Placental pericyte (primary cell): ENCODE measurements at places on chromosomes 1 and 21. TPM values are rescaled to one million over a fixed set of nuclear protein-coding genes. Genes with fewer than 3 reads are reported as not detected.

IARS2 gene
- total RNA-seq, result 62.4 and 76.9 TPM in 2 replicates

TMCC2 gene
- 3.9 and 5.7 TPM in 2 replicates for total RNA-seq

NDUFS5 gene
- 248 and 296 TPM in 2 replicates for total RNA-seq

CFHR4 gene
- total RNA-seq, result not detected in 2 replicates

TCEANC2 gene
- total RNA-seq, result 1.3 and 3.0 TPM in 2 replicates

CD247 gene
- not detected in 2 replicates for total RNA-seq
